IMR-90 (cell line): ENCODE measurements at places on chromosomes 7 and 10. TPM values are rescaled to one million over a fixed set of nuclear protein-coding genes. Genes with fewer than 3 reads are reported as not detected.

Gene OPN1SW
- not detected in 2 replicates for total RNA-seq

- no peaks in the 10 kb centered on the region for H3K36me3 ChIP-seq
- no peak for DNase-seq
- H3K4me3 ChIP-seq = no peak overlapping the region
- no peaks in the 10 kb centered on the region for H3K4me1 ChIP-seq
- no peaks in the 10 kb centered on the region for H3K27me3 ChIP-seq
Observed at GRCh38 chr10:56139405-56139804, 221.7 kb downstream of the ZWINT start.

Gene ZNF503
- 0.36 and 0.83 TPM in 2 replicates for total RNA-seq

Gene NEURL1
- 0.28 and 0.36 TPM in 2 replicates for total RNA-seq
